ENCODE measurements at places on chromosomes 3 and 15. TPM values are rescaled to one million over a fixed set of nuclear protein-coding genes. Genes with fewer than 3 reads are reported as not detected.

MINDY4B gene
- total RNA-seq: not detected

SKOR1 gene
- total RNA-seq: 0.42 TPM

ADAMTS7 gene
- 0.20 TPM for total RNA-seq

ADGRG7 gene
- not detected for total RNA-seq

NBEAL2 gene
- total RNA-seq: 121 TPM

FOXL2 gene
- total RNA-seq: not detected

SUSD5 gene
- not detected for total RNA-seq

SHC4 gene
- total RNA-seq: 0.57 TPM

IGSF11 gene
- total RNA-seq: 0.17 TPM

SAMMSON gene
- total RNA-seq: not detected

FAM81A gene
- not detected for total RNA-seq

DNAH12 gene
- total RNA-seq: 0.05 TPM

AHSG gene
- not detected for total RNA-seq

SPINT1 gene
- total RNA-seq: 1.0 TPM

MYL3 gene
- not detected for total RNA-seq

WDR49 gene
- total RNA-seq: 0.59 TPM

PFKFB4 gene
- total RNA-seq: 27.4 TPM

SLC24A5 gene
- total RNA-seq: not detected

PLCB2 gene
- total RNA-seq: 109 TPM

DPPA2 gene
- not detected for total RNA-seq

LSAMP gene
- not detected for total RNA-seq

C15orf62 gene
- 0.12 TPM for total RNA-seq

LHFPL4 gene
- total RNA-seq: not detected

VWA5B2 gene
- not detected for total RNA-seq

FGF12 gene
- not detected for total RNA-seq

MME gene
- total RNA-seq: not detected

PODXL2 gene
- total RNA-seq: 3.1 TPM

DENND6A gene
- total RNA-seq: 28.6 TPM

LNP1 gene
- 2.9 TPM for total RNA-seq

RFX7 gene
- total RNA-seq: 19.5 TPM

ISLR2 gene
- total RNA-seq: not detected

RFTN1 gene
- 201 TPM for total RNA-seq

PDZRN3 gene
- not detected for total RNA-seq

MED12L gene
- 1.7 TPM for total RNA-seq

HRG gene
- total RNA-seq: not detected

CPN2 gene
- not detected for total RNA-seq

CHDH gene
- 0.29 TPM for total RNA-seq

GRIP2 gene
- not detected for total RNA-seq

TPRG1 gene
- total RNA-seq: 5.0 TPM

CD96 gene
- 152 TPM for total RNA-seq

ADCY5 gene
- total RNA-seq: not detected

MINAR1 gene
- total RNA-seq: 1.7 TPM

SENP7 gene
- 17.9 TPM for total RNA-seq

WNT5A gene
- not detected for total RNA-seq

LRRC3B gene
- not detected for total RNA-seq

HTR3E gene
- not detected for total RNA-seq

TRH gene
- not detected for total RNA-seq

GOLGA6B gene
- total RNA-seq: not detected

All from natural killer cell treated with Interleukin-12 subunit alpha and Interleukin-12 subunit beta and Interleukin-15 and Interleukin-18, amount 100 ng/mL, for 72 hours (primary cell).